Activated CD4-positive, alpha-beta T cell treated with anti-CD3 and anti-CD28 coated beads, Interleukin-2, amount 10 ng/mL, durations not matched to agents 7 days and 5 days (primary cell): ENCODE measurements at places on chromosomes 11 and 22. TPM values are rescaled to one million over a fixed set of nuclear protein-coding genes. Genes with fewer than 3 reads are reported as not detected.

- no peak for DNase-seq
Measured at GRCh38 chr11:3817181-3817800, 8.9 kb downstream of the PGAP2 start.

MYO7A gene
- 0.15 TPM for total RNA-seq

YAP1 gene
- not detected for total RNA-seq

- no peak for DNase-seq
Measured at GRCh38 chr11:46188017-46188416, 66.8 kb upstream of the PHF21A start.

- DNase-seq = no peak
Measured at GRCh38 chr11:113572136-113572735, 97.0 kb upstream of the DRD2 start.
